Fibroblast of villous mesenchyme (primary cell): ENCODE measurements at places on chromosomes 3 and 15. TPM values are rescaled to one million over a fixed set of nuclear protein-coding genes. Genes with fewer than 3 reads are reported as not detected.

Gene GNAT1
- total RNA-seq = not detected in 2 replicates

- no peak for DNase-seq
Measured at GRCh38 chr3:134393074-134393473, 18.8 kb upstream of the AMOTL2 start.

- DNase-seq = peak; percentile 37
Measured at GRCh38 chr15:81071120-81071519, 63.0 kb upstream of the CFAP161 start.

Gene ADGRG7
- total RNA-seq = not detected in 2 replicates

Gene PLCH1
- total RNA-seq = 11.7 and 14.2 TPM in 2 replicates

DNA sequence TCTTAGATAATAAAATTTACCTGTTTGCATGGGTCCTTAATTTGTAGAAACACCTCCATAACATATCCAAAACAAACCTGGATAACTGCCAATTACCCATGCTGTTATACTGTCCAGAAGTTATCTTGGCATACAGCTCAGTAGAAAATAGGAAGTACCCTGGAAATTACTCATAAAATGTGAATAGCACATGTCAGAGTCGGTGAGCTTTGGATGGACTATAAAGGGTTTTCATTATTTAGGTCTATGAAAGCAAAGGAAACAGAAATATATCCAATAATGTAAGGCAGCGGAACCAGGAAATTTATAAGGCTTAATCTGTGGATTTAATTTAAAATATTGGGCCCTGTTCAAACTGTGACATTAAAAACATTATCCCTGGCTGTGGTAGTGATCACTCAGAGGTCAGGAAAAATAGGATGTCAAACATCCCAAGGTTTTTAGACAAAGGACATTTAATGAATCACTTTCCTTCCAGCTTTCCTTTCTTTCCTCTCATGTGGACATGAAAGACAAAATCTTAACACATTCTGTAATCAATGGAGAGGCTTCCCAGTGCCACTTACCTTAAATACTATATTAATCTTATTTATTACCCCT lies 459.0 kb upstream of the DPH6 start:
- no peak for DNase-seq

DNA sequence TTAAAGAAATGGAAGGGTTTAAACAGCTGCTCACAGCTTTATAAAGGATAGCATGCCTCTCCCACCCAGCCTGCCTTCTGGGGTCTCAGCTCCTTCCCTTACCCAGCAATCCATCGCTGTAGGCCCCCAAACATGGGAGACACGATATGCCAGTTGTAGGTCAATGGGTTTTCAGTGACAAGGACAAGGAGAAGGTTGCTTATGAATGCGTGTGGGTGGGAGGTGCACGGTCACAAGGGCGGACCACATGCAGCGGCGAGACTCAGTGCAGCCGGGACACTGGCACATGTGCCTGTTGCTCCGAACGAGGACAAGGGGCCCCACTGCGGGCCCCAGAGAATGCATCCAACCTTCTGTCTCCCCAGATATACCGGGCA lies 67.0 kb downstream of the MGLL start:
- no peak for DNase-seq

DNA sequence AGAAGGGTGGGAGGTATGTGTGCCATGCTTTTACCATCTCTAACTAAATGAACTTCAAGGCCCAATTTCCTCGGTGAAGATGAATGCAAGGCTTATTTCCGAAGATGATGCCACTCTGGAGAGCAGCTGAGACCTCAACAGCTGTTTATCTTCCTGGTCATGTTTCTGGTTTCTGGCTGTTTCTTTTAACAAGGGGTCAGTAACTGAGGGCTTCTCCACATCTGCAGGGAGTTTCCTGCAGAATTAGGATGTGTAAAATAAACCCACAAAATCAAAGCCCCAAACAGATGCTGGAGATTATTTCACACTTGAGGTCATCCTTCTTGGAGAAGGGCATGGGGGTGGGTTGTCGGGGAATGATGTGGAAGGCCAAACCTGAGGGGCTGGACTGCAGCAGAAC lies 220.3 kb downstream of the THSD4 start:
- DNase-seq = peak; percentile 94

Gene PROS1
- 12.1 and 14.2 TPM in 2 replicates for total RNA-seq

DNA sequence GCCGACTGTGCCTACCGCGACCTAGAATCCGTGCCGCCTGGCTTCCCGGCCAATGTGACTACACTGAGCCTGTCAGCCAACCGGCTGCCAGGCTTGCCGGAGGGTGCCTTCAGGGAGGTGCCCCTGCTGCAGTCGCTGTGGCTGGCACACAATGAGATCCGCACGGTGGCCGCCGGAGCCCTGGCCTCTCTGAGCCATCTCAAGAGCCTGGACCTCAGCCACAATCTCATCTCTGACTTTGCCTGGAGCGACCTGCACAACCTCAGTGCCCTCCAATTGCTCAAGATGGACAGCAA lies 1.4 kb downstream of the ISLR start:
- no peak for DNase-seq

Gene LRRK1
- total RNA-seq = 10.8 and 11.6 TPM in 2 replicates

- no peak for DNase-seq
Measured at GRCh38 chr3:186487819-186488218, 56.4 kb downstream of the CRYGS start.

Gene WDR48
- 19.6 and 30.2 TPM in 2 replicates for total RNA-seq

DNA sequence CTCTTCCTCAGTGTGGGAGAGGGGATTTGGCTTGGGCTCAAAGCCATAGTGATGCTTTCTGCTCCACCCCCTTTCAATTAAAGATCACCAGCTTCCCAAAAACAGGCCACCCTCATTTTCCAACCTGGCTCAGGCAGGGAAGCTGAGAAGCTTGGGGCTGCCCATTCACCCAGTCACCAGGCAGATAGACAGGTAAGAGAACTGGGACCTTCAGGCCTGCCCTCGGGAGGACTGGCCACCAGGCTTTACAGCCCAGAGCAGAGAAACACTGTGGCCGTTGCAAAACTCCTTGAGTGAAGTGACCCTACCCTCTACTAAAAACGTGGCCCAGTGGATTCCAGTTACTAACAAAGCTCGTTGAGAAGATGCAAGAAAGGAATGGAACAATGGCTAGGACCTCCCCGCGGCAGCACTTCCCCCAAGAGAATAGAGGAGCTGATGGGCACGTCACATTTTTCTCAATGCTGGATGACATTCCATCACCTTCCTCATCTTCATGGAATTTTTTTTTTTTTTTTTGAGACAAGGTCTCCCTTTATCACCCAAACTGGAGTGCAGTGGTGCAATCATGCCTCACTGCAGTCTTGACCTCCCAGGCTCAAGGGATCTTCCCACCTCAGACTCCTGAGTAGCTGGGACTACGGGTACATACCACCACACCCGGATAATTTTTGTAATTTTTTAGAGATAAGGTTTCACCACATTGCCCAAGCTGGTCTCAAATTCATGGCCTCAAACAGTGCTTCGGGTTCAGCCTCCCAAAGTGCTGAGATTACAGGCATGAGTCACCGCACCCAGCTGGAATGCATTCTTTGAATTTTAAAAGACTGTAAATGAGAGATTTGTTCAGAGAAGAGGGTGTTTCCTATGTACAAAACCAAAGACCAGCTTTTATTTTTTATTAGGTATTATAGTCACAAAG lies 37.9 kb downstream of the LIPC start:
- DNase-seq = peak; percentile 98

GRCh38 chr3:178352326-178353005 lies 183.8 kb upstream of the KCNMB2 start:
- DNase-seq = peak; percentile 83

Gene SLC6A6
- total RNA-seq = 33.2 and 36.1 TPM in 2 replicates

Gene ADCY5
- 0.32 and 0.43 TPM in 2 replicates for total RNA-seq

Gene ANXA2
- total RNA-seq = 2,870 and 3,211 TPM in 2 replicates

GRCh38 chr15:92473756-92474155 lies 80.1 kb downstream of the ST8SIA2 start:
- no peak for DNase-seq
